AG10803 (cell line): ENCODE measurements at places on chromosomes 16 and 17.

DNA sequence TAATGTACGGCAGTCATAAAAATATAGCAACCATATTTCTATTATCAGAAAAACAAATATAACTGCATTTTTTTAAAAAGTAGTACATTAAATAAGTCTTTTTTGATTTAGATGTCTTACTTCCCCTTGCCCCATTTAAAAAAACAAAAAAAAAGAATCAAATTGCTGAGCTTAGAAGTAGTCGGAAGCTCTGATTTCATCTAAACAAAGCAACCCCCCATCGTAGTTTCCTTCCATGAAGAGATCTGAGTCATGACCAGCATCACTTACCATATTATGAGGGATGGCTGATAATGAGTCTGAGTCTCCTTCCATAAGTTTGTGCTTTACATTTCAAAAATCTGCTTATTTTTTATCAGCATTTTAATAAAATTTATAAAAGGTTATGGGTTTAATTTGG is 86.2 kb downstream of the ITFG1 start:
- no peak for DNase-seq

GRCh38 chr17:40343219-40344119 is 21.1 kb downstream of the GJD3 start:
- DNase-seq, result no peak

- no peak for DNase-seq
Observed at GRCh38 chr16:35746281-35746962, 2287.0 kb downstream of the TP53TG3F start.

GRCh38 chr17:8162997-8163977 is 539 bp upstream of the VAMP2 start:
- no peak for DNase-seq

GRCh38 chr16:60586493-60586892 is 1449.7 kb downstream of the CDH8 start:
- no peak for DNase-seq

- DNase-seq, result no peak
Observed at GRCh38 chr17:57293077-57293476, 36.8 kb downstream of the MSI2 start.

DNA sequence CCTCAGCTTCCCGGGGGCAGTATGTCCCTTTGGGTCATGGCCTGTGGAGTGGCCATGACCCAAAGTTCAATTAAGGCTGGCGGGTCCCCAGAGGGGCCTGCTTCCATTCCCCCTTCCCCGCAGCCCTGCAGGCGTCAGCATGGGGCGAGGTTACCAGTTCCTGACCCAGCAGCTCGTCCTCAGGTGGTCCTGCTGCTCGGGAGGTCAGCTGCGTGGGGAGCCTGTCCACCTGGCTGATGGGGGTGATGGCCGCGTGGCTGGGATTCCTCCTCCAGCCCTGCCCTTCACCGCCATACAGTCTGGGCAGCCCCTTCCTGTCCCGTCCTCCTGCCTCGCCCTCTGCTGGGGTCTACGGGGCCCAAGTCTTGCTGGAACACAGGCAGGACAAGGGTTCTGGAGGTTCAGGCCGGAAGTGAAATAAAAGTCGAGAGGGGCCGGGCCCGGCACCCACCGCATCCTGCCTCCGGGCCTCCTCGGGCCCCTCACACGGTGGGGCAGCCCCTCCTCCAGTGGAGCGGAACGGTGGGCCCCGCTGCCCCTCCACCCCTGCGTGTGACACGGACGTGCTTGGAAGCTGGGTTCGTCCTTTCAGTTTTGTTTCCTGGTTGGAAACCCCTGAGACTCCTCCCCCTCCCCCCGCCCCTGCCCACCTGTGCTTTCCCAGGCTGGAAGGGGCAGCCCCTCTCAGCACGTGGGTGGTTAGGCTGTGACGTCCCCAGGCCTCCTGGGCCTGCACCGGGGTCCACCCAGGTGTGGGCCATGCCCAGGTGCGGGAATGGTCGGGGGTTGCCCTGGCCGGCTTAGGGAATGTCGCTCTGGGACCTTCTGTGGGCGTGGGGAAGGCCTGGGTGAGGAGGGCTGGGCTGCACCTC is 6.8 kb downstream of the UBALD2 start:
- no peak for DNase-seq

DNA sequence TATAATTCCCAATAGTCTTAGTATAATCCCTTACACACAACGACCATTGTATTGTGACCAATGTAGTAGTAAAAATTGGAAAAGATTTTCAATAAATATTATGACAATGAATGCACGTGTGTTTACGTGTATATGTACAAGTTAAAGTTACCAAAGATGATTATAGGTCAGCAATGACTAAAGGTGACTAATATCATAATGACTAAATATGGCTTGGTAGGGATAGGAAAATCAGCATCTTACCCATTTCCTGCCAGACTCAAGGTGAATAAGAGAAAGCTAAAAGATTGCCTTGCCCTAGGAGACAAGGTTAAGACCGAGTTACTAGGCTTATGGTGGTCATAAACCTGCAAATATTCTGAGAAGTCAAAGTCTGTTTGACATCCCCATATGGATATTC is 34.4 kb downstream of the CPD start:
- DNase-seq, result no peak

GRCh38 chr17:35612924-35613521 is 25.9 kb downstream of the AP2B1 start:
- peak; percentile 51 for DNase-seq

DNA sequence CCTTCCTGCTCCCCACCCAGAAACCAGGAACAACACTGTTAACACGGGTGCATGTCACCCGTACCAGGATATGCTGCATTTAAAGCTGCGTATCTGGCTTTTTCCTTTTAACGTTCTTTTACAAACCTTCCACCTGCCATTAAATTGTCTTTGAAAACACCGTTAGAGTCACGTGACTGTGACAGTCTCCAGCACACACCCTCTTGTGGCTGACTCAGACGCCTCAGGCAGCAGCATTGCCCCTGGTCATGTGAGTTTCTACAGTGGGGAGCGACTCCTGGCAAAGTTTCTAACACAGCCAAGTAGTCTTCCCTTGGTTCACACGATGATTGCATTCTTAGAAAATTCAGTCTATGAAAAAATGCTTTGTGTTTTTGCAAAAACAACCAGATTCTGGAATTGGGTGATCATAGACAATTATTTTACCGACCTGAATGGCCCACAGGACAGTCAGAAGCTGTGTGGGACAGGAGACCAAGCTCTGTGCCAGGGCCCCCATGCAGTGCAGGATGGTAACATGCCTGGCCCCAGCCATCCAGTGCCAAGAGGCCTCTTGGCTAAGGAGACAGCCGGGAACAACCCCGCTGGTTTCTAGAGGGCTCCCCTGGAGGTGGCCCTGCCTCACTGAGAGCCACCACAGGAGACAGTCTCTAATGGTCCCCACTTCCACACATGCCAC is 199.1 kb downstream of the KATNIP start:
- peak; percentile 88 for DNase-seq

DNA sequence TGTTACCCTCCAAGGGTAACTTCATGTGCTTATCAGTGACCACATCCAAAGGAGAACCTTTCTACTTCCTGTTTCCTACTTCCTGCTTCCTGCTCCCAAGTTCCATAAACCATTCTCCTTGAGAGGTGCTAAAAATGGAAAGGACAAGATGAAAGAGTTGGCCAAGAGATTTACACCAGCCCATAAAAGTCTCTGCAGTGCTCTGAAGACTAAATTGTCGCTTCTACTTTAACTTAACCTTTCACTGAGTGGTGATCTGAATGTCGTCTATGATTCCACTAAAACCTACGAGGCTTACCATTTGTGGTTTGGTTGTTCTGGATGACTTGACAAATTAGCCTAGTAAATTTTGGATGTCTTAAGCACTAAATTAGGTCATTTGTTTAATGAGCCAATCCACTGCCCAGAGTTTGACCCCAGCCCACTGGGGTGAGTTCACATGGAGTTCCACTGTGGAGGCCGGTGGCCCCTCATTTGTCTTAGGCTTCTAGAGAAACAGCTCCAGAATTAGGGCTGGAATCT is 333.1 kb downstream of the FOXL1 start:
- DNase-seq, result no peak

DNA sequence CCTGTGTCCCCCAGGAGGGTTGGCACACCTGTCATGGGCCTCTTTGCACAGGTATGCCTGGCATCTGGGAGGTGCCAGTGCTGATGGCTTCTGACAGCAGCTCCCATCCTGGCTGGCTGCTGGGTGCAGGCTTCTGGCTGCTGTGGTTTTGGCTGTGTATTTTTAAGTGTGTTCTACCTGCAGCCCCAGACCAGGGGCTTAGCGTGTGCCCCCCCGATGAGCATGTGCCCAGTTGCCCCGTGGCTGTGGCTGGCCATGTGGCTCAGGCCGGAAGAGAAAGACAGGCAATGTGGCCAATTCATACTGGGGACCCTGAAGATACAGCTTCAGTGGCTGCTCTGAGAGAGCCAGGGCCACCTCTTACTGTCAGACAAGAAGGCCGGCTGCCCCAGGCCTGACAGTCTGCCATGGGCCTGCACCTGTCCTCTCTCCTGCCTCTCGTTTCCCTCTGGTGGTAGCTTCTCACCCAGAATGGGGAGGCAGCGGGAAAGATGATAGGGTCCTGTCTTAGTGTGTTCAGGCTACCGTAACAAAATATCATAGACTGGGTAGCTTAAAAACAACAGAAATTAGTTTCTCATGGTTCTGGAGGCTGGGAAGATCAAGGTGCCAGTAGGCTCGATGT is 37.6 kb upstream of the LGALS9 start:
- no peak for DNase-seq

GRCh38 chr16:22971346-22971924 is 157.5 kb downstream of the HS3ST2 start:
- DNase-seq, result no peak

DNA sequence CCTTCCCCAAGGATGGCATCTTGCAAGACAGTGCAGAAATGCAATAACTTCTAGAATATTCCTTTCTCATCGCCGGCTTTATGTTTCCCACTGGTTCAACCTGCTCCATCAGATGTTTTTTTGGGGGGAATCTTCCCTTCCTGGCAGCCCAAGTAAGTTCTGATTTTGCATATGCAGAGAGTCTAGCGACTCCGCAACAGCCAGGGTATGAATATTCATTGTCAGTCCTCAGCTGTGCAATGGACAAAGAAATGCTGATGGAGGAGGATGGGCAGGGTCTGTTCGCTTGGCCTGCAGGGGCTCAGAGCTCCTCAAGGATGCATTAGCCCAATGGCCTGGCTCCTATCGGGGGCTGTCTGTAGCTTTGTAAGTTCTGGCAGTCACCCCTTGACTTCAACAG is 358.8 kb upstream of the CCL2 start:
- DNase-seq, result no peak

GRCh38 chr16:22161999-22162655 is at the start of gene SDR42E2:
Gene SDR42E2 (plus strand): TSS chr16:22162506. CDS start chr16:22165583, 3,077 bp downstream.
- DNase-seq, result no peak

DNA sequence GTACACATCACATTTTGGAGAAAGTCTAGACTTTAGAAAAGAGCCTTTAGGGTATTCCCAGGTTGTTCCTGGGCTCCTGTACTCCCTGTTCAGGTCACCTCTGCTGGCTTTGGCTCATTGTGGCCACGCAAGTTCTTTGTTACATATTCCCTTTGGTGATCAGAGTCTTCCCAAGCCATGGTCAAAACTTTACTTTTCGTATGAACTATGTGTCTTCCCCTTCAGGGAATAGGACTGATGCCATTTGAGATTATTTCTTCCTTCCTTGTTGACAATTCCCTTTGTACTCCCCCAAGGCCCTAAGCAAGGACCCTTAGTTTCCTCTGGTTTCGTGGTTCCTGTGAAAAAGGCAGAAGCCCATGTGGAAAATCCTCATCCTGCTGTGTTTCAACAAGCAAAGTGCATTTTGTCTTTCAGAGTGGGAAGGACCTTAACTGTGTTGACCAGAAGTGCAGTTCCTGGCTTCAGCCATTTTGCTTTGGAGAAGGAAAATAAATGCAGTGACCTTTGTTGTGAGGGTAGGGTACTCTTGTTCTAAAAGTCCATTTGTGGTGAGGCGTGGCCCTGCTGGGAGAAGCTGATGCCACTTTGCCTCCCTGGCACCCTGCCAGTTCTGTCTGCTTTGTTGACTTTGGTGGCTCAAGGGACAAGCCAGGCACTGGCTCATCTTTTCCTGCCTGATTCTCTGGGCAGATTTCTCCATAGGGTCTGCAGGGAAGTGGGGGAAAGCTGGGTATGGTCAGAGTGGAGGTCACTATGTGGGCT is 55.1 kb downstream of the ZNRF1 start:
- no peak for DNase-seq

- DNase-seq, result no peak
Observed at GRCh38 chr17:12683299-12683698, 17.6 kb downstream of the MYOCD start.

DNA sequence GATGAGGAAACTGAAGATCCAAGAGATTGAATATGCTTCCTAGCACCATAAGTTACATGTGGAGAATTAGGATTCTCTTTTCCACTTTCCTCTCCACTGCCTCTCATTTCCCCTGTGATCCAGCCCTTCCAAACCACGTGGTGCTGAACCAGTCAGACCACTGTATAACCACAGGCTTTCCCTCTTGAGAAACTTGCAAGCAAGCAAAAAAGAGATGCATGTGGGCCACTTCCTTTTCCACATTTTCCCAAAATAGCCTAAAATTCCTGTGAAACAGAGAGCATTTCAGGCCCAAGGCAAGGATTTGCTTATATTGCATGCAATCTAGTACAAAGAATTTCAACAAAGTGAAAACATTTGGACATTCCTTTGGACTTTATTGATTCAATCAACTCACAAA is 59.3 kb upstream of the KSR1 start:
- peak; percentile 87 for DNase-seq

DNA sequence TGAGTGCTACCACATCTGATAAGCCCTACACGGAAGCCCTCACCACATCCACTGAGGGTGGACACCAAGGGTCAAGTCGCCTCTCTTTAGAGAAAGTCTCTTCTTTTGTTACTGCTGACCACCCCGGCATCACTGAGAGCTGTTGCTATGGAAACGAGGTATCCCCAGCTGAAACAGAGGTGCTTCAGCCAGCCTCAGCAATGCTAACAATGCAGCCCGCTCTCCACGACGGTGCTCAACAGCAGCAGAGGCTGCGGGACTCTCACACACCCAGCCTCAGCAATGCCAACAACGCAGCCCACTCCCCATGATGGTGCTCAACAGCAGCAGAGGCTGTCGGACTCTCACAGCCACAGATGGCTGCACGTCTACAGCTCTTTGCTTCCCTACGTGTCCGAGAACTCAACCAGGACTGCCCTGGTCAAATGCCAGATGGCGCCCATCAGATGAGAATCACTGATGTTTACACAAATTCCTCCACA is 41.4 kb downstream of the VPS53 start:
- no peak for DNase-seq
